ENCODE measurements at places on chromosomes 5 and 9. TPM values are rescaled to one million over a fixed set of nuclear protein-coding genes. Genes with fewer than 3 reads are reported as not detected.

PLPP7 gene
- total RNA-seq, result 216 TPM

GCNT4 gene
- total RNA-seq, result 0.20 TPM

GRCh38 chr5:96083361-96083881 lies 121.8 kb upstream of the ELL2 start:
- H3K27ac ChIP-seq, result no peak overlapping the region
- no peaks in the 10 kb centered on the region for H3K36me3 ChIP-seq
- no peak overlapping the region for H3K4me3 ChIP-seq
- H3K4me1 ChIP-seq, result no peaks in the 10 kb centered on the region

DNA sequence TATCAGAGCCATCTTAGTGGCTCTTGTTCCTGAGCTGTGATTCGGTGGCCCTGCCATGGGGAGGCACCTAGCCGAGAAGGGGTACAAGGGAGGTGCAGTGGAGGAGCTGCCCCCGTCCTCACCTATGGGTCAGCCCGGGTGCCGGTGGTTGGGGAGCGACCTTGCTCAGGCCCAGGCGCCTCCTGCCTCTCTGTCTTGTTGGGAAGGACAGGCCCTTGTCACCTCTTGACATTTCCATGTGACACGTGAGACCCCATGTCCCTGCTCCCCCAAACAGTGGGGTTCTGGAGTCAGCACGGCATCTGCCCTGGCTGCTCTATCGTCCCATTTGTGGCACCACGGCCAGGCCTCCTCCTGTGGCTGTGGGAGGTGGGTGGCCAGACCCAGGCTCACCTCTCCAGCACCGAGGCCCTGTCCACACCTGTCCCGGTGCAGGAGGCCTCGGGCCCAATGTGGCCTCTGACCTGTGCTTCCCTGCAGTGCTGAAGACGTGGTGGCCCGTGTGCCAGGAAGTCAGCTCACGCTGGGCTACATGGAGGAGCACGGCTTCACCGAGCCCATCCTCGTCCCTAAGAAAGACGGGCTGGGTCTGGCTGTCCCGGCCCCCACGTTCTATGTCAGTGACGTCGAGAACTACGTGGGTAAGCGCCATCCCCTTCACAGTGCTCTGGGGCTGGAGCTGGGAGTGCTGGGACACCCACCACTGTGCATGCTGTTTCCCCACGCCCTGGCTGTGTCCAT lies 68.9 kb downstream of the PHF2 start:
- H3K4me3 ChIP-seq, result no peak overlapping the region
- no peaks in the 10 kb centered on the region for H3K27me3 ChIP-seq
- H3K4me1 ChIP-seq, result no peaks in the 10 kb centered on the region

- DNase-seq, result no peak
- no peaks in the 10 kb centered on the region for H3K27me3 ChIP-seq
- H3K4me1 ChIP-seq, result peaks cover 7% of the 10 kb centered on the region
- no peaks in the 10 kb centered on the region for H3K36me3 ChIP-seq
Observed at GRCh38 chr5:429453-430188, 13.4 kb upstream of the EXOC3 start.

DNA sequence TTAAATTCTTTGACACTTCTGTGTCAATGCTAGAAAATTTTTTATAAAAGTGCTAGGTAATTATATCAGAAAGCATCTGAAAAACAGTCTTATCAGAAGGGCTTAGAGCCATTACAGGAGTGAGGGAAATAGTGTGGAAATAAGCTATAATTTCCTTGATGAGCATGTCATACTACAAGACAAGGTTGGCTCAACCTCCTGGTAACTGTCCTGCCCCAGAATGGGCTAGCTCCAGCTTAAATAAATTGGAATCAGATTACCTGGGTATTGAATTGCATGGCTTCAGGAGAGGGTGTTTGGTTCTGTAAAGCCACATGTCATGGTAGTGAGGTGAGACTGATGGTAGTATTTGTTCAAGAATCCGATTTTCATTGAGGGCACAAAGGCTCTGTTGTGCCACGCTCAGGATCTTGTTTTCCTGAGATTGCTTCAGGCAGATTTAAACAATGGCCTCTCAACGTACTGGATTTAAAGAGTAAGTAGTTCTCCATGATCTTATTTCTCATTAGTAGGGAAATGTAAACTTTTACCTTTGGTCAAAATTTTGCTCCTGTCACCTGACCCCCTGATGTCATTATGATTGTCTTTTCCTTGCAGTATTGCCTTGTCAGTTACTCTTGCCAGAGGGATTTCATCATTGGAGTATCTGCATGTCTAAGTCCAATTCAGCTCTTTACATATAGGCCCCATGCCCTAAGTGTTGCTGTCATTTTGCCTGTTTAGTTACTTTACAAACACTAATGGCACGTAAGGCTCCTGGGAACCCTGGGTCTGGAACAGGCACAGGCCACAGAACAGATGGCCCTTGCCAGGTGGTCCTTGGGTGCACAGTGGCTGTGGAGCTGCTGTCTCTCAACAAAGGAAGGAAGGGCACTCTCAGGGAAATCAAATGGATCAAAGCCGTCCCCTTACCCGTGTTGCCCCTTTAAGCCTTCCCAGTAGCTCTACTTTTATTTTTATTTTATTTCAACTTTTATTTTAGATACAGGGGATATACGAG lies 21.3 kb downstream of the TRIO start:
- no peaks in the 10 kb centered on the region for H3K27me3 ChIP-seq
- no peak overlapping the region for H3K27ac ChIP-seq
- no peak overlapping the region for H3K4me3 ChIP-seq
- H3K4me1 ChIP-seq, result no peaks in the 10 kb centered on the region
